Activated CD8-positive, alpha-beta T cell treated with anti-CD3 and anti-CD28 coated beads, Interleukin-2, amount 10 ng/mL, durations not matched to agents 7 days and 5 days (primary cell): ENCODE measurements at places on chromosomes 1 and 21. TPM values are rescaled to one million over a fixed set of nuclear protein-coding genes. Genes with fewer than 3 reads are reported as not detected.

Gene USH2A
- not detected for total RNA-seq

Gene CBR3
- total RNA-seq, result 32.3 TPM

Gene FTCD
- total RNA-seq, result 0.50 TPM

Gene SLAMF1
- total RNA-seq, result 48.5 TPM

Gene RAB7B
- not detected for total RNA-seq

Gene WNT3A
- total RNA-seq, result not detected

Gene PHLDA3
- total RNA-seq, result 18.7 TPM

Gene HHAT
- 0.94 TPM for total RNA-seq

Gene CHIT1
- total RNA-seq, result 0.39 TPM

- no peak for DNase-seq
These were observed 36.2 kb upstream of the LYST start for GRCh38 chr1:235902677-235903542.

DNA sequence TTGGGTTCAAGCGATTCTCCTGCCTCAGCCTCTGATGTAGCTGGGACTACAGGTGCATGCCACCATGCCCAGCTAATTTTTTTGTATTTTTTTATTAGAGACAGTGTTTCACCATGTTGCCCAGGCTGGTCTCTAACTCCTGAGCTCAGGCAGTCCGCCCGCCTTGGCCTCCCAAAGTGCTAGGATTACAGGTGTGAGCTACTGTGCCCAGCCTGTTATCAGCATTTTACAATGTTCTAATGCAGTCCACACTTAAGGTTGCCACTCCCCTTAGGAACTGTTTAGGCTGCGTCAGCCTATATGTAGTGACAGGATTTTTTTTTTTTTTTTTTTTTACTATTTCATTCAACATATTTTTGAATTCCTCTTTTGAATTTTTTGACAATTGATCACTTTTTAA is 30.2 kb downstream of the AGPAT3 start:
- DNase-seq, result no peak

DNA sequence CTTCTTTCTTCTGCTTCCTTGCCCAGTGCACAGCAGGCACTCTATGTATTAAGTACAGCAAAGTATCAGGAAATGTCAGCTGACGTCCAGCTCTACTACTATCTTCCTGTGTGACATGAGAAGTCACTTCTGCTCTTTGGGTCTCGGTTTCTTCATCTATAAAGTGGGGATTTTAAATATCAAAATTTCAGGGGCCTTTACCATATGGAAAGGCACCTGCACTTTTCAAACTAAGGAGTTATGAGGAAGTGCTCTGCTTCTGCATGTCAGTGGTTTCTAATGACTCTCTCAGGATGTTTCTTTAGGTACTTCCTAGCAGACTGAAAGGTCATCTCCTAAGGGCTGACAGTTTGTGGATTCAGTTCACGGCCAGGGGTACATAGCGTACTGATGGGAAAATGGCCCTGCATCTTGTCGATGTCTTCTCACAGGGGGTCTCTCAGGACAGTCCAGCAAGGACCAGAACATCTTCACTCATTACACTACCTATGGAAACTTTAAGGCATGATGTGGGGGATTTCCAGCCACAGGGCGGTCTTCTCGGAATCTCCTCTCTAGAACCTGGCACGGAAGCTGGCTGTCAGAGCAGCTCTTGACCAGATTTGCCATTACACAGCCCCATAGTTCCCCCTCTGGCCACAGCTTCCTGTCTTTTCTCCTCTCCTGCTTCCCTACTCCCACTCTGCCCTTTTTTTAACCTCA is 42.0 kb upstream of the MTF1 start:
- no peak for DNase-seq

GRCh38 chr1:24759492-24759891 is 14.2 kb downstream of the CLIC4 start:
- DNase-seq, result no peak

- no peak for DNase-seq
These were observed 35.0 kb upstream of the RAP1GAP start for GRCh38 chr1:21704145-21704544.

GRCh38 chr21:33249331-33250002 is 16.7 kb upstream of the IL10RB start:
- no peak for DNase-seq

- DNase-seq, result no peak
These were observed 250.2 kb upstream of the C1orf174 start for GRCh38 chr1:4150262-4150661.

DNA sequence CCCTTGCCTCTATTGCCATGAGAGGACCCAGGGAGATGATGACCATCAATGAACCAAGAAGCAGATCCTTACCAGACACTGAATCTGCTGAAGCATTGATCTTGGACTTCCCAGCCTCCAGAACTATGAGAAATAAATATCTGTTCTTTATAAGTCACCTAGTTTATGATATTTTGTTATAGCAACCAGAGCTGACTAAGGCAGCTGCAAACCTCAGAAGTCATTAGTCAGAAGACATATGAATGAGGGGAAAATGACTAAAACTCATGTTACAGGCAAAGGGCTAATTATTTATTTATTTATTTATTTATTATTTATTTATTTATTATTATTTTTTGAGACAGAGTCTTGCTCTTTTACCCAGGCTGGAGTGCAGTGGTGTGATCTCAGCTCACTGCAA is 321.1 kb downstream of the TGFB2 start:
- DNase-seq, result no peak

DNA sequence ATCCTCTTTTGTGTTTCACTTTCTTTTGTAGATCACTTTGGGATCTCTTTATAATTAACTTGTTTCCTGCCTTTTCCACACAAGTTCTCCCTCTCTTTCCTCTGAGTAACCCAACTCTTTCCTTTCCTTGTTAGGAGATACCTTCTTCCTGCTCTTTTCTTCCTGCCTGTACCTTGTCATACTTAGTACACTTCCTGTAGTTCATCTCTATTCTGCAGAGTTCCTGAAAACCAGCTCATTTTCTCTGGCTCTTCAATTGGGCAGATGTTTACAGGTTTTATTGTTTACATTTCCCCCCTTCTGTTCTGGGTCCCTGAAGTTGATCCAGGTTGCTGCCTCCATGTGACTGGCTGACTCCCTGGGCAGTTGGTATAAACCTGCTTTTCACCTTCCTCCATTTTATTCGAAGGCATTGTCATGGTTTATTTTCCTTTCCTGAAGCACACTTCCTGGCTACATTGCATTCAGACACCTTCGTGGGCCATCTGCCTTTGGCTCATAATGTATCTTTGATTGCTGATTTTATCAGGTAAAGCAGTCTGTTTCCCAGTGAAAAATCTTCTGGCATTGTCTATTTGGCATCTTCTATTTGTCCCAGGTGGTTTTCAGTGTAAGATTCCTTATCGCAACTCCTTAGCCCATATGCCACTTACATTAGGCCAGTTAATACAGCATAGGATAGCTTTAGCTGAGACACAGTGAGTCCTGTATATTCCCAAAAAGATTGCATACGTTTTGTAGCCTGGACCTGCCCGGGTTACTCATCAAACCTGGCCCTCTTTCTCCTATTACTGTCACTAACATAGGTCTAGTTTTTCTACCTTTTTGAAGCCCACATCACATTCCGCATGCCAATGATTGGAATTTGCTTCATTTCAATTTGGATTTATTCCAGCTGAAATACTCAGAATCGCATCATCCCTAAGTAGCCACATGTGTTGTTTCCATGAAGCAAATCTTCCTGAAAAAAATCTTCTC is 15.4 kb downstream of the CTH start:
- no peak for DNase-seq

- no peak for DNase-seq
These were observed 42.8 kb downstream of the ARHGEF10L start for GRCh38 chr1:17582124-17582774.

- DNase-seq, result no peak
These were observed 301.9 kb downstream of the NPHP4 start for GRCh38 chr1:5690291-5690690.

DNA sequence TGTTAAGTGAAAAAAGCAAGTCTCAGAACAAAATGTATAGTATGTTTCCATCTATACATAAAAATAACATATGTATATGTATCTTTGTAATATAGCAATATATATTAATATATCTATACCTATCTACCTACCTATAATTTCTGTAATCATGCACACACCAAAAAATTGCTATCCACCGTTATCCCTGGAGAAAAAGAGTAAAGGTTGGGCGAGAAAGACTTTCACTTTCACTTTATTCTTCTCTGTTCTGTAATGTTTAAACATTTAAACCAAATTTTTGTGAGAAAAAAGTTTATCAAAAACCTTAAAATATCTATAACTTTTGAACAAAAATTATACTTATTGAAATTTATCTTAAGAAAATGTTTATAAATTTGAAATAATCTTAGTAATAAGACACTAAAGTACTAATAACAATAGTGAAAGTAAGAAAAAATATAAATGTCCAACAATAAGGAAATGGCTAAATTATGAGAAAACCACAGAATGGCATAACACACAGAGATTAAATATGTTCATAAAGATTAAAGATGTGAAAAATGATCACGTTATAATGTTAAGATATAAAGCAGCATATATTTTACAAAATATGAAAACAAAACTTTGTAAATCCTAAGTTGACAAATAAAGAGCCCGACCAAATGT is 74.0 kb upstream of the LRRC53 start:
- DNase-seq, result no peak
